ENCODE measurements at places on chromosomes 1 and 21.

- DNase-seq, result no peak
Measured at GRCh38 chr1:211305044-211305443, 21.6 kb upstream of the TRAF5 start.

- no peak for DNase-seq
Measured at GRCh38 chr1:41915786-41916571, 2.7 kb downstream of the HIVEP3 start.

DNA sequence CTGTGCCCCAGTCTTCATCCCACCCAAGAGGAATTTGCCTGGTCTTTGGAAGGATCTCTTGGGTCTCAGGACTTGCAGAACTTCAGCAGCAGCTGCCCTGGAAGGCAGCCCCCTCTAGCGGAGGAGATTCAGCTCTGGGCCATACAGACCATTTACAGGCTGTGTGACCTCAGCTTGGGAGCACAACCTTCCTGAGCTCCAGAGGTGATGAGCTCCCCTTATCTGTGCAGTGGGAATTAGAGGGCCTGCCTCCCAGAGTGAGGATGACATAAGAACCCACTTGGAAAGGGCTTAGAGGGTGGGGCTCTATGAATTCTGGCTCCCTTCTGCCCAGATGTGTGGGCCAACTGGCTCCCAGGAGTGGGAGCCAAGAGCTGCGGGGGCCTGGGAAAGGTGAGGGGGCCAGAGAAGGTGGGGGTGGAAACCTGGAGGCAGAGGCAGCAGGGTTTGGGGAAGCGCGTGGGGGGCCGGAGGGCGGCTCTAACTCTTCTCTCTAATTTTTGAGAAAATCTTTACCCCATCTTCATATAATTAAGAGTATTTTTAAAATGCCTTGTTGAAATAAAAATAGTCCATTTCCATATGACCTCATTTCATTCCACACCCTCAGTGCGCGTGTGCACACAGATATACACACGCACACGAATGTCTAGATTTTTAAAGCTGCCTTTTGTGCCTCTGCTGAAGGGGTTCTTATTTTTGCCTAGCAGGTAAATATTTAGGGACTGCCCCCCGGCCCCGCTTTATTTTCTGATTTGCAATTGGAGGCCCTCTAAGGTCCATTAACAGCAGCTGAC, 21.5 kb downstream of the EPHB2 start:
- DNase-seq, result no peak

- no peak for DNase-seq
Measured at GRCh38 chr1:46599059-46599970, 4.8 kb downstream of the MKNK1 start.

DNA sequence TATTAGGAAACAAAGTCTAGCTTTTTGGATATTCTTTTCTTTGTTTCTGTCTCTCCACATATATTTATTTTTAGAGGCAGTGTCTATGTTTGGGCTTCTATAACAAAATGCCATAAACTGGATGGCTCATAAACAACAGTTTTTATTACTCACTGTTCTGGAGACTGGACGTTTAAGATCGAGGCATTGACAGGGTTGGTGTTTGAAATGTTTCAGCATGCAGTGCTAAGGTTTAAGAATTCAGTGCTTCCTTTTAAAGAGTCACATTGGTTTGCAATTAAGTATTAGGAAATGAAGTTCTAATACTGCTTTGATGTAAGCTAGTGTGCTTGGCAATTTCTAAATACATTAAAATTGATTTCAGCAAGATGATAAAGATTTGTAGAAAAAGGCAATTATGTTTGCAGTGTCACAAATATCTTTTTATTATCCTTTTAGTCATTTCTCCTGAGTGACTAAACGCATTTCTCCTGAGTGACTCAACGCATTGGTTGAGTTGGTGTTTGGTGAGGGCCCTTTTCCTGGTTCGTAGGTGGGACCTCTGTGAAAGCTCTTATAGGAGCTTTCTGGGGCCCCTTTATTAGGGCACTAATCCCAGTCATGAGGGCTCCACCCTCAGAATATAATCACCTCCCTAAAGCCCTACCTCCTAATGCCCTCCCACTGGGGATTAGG, 317.0 kb downstream of the USP25 start:
- no peak for DNase-seq

DNA sequence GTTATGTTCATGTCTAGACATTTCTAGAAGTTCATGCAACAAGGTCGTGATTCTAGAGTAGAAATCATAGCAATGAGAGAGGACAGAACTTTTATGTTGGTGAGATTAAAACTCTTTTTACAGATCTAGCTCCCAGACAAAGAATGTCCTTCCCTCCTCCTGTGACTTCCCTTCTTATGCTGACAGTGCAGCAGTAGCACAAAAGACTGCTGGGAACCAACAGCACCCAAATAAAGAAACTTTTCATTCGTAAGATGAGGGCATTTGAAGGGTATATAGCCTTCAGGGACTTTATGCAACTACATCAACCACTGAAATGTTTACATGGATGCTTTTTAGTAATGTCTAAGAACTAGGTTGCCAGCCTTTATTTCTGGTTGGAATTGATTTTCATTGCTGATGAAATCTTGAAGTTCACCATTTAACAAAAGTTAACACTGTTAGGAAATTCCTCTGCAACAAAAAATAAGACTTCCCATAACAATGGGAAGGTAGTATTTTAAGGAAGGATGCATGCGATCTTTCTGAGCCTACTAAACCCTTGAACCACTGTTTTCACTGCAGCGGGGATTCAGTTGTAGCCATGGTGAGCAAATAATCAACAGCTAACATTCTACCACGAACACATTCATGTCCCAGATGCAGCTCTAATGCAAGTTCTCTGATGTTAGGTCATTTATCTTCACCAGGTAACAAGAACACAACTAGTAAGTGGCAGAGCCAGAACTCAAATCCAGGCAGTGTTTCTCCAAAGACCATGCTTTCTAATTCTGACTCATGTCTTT, 672.8 kb downstream of the PTPRC start:
- DNase-seq, result no peak

GRCh38 chr1:151377150-151377884, 4.8 kb upstream of the SELENBP1 start:
- no peak for DNase-seq

DNA sequence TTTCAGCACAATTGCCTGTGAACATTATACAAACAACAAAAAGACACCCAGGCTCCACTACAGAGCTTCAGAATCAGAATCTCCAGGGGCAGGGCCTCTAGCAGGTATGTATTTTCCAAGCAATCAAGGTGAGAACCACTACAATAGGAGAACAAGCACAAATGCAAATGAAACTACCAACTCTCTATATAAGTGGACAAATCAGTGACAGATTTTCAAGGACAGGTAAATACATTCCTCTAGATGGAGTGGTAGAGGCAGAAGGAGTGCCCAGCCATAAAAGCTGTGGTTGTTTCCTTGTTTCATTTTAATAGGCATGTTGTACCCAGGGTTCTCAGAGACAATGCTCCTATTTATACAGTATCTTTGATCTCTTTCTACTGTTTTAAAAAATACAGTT, 20.1 kb upstream of the CCDC17 start:
- no peak for DNase-seq

DNA sequence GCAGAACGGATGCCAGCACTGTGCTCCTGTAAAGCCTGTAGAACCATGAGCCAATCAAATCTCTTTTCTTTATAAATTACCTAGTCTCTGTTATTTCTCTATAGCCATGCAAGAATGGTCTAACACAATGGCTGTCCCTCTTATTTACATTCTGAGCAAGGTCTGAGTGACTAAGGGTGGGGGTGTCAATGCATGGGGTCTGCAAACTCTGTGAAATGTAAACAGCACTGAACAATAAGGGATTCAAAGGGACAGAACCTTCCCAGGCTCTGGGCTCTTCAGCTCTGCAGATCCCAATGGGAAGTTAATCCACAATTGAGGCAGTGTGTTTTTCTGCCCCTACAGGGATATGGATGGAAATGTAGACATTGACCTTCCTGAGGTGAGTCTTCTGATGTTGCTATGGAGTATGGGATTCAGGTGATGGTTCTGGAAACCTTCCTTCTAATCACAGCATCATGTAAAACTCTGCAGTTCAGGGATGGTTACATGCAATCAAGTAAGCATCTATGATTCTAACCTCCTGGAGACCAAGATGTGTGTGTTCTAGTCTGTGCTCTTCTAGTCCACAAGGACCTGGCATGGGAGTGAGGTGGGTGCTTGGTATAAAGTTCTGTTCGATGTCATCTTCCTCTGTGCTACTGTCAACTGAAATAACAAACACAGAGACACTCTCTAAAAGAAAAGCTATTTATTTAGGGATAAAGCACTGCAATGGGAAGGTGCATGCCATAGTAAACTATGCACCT, 38.6 kb downstream of the CAPN9 start:
- DNase-seq, result no peak

Data from activated CD4-positive, alpha-beta T cell treated with anti-CD3 and anti-CD28 coated beads, Interleukin-2, amount 50 U/mL, for 24 hours (primary cell).